ENCODE measurements at places on chromosomes 12 and 14.

GRCh38 chr14:104383996-104384775, 195.4 kb upstream of the C14orf180 start:
- DNase-seq, result peak; percentile 99

DNA sequence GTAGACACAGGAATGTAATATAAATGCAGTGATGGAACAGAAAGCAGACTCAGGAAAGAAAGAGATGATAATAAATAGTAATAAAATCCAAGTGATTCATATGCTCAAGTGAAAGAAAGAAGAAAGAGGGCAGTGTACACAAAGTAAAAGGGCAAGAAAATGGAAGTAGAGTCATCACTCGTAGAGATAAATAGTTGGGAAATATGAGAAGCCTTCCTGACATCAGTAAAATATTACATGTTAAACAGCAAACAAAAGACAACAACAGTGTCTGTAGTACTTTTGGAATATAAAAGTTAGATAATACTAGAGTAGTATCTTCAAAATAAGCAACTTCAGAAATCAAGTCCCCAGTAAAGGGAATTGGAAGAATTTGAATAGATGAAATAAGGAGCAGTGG, 412.3 kb downstream of the RAD51B start:
- DNase-seq, result no peak

- DNase-seq, result no peak
These were observed 429.9 kb downstream of the DAD1 start for GRCh38 chr14:22159099-22159498.

- no peak for DNase-seq
These were observed 360.9 kb downstream of the ADGRD1 start for GRCh38 chr12:131314524-131315090.

DNA sequence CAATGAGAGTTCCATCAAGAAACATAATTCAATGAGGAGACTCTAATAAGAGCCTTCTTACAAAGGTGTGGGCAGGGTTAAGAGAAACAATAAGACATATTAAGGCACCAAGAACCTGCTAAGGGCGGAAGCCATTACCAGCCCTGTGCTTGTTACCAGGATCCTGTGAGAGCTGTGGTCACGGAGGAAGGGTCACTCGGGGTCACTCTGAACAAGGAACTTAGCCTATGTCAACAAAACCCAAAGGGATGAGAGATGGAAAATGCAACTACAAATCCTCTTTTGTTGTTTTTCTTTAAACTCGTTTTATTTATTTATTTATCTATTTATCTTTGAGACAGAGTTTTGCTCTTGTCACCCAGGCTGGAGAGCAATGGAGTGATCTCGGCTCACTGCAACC, 460.4 kb upstream of the CCDC196 start:
- DNase-seq, result no peak

DNA sequence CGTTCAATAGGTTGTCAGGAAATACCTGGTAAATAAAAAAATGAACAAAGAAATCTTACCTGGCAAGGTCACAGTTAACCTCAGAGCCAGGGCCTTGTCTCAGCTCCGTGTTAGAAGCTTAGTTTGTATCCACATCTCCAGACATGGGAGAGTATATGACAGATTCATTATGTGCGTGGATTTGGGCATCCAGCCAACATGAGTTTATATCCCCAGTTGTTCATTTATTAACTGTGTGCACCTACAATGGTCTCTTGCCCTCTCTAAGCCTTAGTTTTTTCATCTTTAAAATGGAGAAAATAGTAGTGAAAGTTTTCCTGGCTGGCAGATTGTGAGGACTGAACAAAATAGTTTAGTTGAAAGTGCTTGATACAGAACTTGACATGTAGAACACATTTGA, 437.8 kb downstream of the NPAS3 start:
- no peak for DNase-seq

GRCh38 chr12:13124656-13125505, 21.4 kb upstream of the GSG1 start:
- DNase-seq, result no peak

GRCh38 chr12:4001841-4002240, 128.6 kb upstream of the PARP11 start:
- no peak for DNase-seq

DNA sequence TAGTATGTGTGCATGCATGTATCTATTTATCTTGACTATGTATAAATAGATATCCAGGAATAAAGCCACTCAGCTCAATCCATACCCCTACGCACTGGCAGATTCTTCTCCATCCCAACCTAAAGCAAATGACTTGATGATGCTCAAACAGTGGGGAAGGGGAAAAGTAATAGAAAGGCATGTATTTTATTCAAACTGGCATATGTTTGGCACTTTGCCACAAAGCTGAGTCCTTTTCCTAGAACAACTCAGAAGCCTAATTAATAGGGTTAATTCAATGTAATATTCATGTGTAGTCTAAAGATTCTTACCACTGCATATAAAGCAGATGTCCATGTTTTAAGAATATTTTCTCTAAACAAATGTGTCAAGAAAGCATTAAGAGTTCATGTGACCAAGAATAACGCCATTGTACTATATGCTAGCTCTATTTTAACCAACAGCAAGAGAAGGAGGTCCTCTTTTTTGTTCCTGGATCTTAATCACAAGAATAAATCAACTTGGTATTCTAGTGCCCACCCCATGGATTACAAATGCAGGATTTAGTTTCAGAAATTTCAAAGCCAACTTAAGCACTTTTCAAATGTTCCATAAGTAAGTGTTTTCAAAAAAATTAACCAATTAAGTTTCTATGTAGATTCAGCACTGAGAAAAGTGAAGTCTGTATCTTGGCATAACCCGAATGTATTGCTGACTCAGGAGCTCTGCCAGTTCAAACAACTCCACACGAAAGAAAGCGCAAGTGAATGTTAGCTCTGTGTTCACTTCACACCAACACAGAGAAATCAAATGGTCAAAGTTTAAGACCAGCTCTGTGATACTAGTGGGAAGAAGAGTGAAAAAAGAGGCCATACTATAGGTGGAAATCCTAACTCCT, 233.6 kb downstream of the MED13L start:
- no peak for DNase-seq

GRCh38 chr14:77883131-77883846, 83.4 kb downstream of the ADCK1 start:
- no peak for DNase-seq

GRCh38 chr14:99961826-99962518, 103.2 kb upstream of the EVL start:
- no peak for DNase-seq

- no peak for DNase-seq
These were observed 91.8 kb upstream of the ARID2 start for GRCh38 chr12:45637706-45638105.

DNA sequence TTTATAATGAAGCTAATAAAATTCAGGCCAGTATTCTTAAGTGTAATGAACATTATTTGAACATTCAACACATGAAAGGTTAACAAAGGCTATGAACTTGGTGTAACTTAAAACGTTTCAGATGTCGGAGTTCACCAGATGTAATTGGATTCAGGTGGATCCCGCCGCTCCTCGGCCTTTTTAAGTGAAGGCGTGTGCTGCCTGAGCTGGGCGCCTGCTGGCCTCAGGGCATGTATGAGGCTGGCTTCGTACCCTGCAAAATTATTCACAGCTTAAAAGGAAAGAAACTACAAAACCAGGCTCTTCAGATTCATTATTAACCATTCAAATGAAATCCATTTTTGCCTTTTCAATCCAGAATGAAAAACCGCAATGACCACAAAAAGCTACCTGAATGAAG, 69.9 kb downstream of the WIF1 start:
- DNase-seq, result no peak

DNA sequence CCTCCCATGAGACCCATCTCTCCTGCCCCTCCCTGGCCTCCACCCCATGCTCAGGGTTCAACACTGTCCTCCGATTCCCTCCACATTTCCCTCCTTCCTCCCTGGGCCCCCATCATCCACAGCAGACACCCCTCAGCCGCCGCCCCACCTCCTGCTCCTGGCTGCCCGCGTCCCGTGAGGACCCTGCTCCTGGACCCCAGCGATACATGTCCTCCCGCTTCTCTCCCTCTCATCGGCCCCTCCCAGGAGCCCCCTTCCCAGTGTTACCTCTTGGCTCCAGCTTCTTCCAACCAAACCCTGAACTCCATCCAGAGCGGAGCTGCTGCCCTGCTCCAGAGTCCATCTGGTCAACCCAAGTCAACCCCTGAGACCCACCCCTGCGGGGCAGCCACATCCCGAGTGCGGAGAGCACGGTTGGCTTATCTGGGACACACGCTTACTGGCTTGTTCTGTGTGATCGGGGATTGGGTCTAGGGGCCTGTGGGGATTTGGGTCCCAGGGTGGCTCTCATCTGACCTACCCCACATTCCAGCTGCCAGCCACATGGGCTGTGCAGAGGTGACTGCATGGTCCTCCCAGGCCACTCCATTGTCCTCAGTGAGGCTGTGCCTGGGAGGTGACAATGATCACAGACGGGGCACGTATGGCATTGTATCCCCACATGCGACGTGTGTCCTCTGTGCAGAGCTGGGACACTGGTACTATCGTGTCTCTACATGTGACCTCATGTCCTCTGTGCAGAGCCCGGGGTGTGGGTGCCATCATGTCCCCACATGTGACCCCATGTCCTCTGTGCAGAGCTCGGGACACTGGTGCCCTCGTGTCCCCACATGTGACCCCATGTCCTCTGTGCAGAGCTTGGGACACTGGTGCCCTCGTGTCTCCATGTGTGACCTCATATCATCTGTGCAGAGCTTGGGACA, 333.6 kb downstream of the ADGRD1 start:
- no peak for DNase-seq

DNA sequence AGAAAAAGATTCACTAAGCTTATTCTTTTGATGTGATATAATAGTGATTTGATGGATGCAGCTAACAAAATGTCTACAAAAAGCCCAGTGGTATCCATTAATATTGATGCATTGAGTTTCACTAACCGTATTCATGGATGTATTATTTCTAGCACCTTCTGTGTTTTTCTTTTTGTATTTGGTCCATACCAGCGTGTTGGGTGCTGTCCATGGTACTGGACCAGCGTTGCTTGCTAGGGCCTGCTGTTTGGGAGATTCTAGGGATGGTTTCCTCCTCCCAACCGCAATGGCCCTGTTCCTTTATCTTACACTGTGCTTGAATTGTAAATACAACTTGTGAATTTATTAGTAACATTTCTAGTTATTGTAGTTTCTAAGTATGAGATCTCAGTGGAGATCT, 31.7 kb downstream of the ANO4 start:
- DNase-seq, result no peak

DNA sequence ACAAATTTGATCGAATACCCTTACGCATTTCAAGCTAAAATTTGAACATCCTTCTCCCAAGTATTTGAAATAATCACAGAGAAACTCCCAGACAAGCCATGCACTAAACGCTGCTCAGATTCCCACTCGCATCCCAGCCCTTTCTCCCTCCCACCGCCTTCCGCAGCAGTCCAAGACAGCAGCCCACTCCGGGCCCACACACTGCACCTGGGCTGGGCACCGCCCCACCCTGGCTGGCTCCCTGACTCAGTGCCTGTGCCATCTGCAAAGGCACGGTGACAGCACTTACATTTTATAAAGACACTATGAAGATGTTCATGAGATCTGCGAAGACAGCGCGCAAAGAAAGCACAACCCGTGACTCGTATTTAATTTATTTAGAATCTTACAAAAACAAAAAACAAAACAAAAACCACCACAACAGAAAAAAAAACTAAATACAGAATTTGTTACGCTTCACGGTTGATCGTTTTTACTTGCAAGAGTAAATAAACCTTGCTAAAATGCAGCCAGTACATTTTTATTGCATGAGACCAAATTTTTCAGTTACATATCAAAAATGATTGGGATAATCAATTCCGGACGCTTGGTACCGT, 17.2 kb upstream of the CDK2AP1 start:
- DNase-seq, result no peak

DNA sequence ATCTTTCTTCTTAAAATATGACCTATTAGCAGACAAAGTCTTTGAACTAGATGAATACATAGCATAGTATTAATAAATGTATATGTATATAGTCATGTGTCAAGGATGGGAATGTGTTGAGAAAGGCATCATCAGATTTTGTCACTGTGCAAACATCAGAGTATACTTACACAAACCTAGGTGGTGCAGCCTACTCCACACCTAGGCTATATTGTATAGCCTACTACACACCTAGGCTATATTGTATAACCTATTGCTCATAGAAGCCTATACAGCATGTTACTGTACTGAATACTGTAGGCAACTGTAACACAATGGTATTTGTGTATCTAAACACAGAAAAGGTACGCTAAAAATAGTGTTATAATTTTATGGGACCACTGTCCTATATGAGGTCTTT, 47.6 kb downstream of the PTPN21 start:
- no peak for DNase-seq

DNA sequence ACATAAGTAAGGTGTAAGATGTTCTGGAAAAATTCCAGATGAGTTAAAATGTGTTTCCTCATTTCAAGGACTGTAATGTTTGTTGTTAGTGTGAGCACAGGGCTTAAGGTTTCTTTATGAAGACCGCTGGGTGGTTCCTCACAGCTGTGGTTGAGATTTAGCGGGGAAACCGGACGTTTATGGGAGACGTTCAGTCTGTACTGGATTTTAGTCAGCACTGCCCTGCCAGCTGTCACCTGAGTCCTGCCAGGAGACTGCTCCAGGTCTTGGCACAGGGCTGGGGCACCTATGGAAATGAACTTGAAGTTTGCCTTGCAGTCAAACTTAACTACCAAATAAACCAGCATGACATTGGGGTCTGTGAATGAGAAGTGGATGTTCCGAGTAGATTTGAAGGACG, 555.2 kb downstream of the DIO2 start:
- DNase-seq, result peak; percentile 81

DNA sequence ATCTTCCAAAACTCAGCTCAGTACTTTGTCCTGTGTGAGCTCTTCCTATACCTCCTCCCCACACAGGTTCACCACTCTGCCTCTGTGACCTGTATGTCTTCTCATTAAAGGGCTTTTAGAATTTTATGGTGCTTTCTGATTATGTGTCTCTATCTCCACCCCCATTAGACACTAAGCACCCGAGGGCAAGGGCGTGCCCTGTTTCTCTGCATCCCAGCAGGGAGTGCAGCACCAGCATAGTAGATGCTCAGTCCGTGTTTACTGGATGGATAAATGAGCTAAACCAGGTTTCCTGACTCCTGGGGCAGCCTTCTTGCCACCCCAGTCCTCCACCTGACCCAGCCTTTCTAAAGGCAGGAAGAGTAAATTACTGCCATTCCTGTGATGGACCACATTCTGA, 333.8 kb downstream of the CACNA1C start:
- DNase-seq, result no peak

DNA sequence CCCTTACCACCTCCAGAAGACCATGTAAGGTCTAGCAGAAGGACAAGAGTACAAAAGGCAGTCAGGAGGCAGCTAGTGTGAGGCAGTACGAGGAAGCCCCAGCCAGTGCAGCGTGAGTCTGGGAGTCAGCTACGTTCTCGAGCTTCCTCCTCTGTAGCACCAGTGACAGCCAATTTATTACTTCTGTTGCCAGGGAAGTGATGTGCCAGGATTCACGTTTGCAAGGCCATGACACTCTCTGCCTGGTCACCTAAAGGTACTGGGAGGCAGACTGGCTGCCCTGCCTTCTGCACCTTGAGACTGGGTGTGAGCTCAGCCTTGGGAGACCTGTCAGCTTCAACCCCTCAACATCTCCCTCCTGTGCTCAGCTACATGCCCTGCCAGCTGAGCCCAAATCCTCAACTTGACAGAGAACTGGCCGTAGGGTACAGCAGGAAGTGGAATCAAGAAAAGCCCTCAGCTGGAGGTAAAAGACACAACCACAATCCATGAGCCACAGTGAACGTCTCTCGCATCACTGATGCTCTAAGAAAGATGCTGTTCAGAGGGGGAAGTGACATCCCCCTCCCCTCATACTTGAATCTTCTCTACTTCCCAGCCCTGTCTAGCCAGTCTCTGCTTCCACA, 182.5 kb upstream of the RGS6 start:
- DNase-seq, result no peak

All from NCI-H1694 (cell line).